Activated T-helper 2 cell treated with anti-CD3 and anti-CD28 coated beads, Interferon-gamma antibody, Interleukin-2, Interleukin-4, amounts not matched to agents 10 μg/mL and 5 μg/mL and 100 μg/mL, durations not matched to agents 14 hours and 24 hours and 36 hours (primary cell): ENCODE measurements at places on chromosomes 6 and 20. TPM values are rescaled to one million over a fixed set of nuclear protein-coding genes. Genes with fewer than 3 reads are reported as not detected.

The EYA4 gene
- total RNA-seq: not detected in 2 replicates

DNA sequence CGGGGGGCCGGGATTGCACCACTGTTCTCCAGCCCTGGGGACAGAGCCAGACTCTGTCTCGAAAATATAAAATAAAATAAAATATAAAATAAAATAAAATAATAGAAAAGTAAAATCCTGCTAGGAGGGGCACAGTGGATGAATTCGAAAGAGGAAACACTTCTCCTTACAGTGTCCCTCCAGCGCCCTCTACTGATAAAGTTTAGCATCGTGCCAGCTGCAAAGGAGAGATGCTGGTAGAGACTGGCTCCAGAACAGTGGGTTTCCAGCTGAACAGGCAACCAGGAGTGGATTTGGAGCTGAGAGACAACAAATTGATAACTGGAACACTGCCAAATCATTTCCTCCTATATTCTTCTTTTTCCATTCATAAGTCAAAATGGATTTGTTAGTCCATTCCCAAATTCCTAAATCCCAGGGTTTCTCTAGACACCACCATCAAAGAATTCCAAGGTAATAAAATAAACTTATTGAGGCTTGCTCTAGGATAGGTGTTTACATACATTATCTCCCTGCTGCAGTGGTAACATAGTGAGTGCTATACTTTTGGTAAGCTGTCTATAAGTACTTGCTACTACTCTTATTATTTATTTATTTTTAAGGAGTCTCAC lies 31.7 kb upstream of the TBPL1 start:
- H3K27ac ChIP-seq: no peak overlapping the region
- no peak overlapping the region for H3K4me3 ChIP-seq
- peaks cover 3% of the 10 kb centered on the region for H3K4me1 ChIP-seq

The SLC35D3 gene
- not detected in 2 replicates for total RNA-seq

GRCh38 chr20:50366270-50367103 lies 143.7 kb upstream of the PTPN1 start:
- H3K36me3 ChIP-seq: no peaks in the 10 kb centered on the region
- peak; percentile 44 for DNase-seq
- H3K4me3 ChIP-seq: no peak overlapping the region
- H3K4me1 ChIP-seq: peaks cover 11% of the 10 kb centered on the region

DNA sequence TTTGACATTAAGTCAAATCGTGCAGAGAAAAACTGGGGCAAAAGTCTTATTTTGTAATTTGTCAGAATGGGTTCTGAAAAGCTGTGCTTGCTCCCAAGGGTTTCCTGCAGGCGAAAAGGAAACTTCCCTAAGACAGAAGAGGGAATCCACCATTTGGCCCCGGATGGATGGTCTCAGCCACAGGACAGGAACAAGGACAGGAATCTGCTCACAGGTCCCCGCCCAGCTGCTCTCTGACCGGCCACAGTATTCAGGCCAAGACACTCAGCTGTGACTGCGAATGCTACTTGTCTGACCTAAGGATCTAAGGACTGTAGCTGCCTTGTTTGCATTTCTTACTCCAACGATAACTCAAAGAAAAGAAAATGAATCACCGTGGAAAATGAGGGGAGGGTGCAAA lies 197.0 kb downstream of the BMP7 start:
- H3K36me3 ChIP-seq: no peaks in the 10 kb centered on the region
- no peak overlapping the region for H3K4me3 ChIP-seq
- DNase-seq: no peak
- no peaks in the 10 kb centered on the region for H3K4me1 ChIP-seq
- H3K27ac ChIP-seq: no peak overlapping the region

The MYH7B gene
- total RNA-seq: 0.30 and 0.34 TPM in 2 replicates

The MLN gene
- total RNA-seq: not detected in 2 replicates

The SLC22A16 gene
- total RNA-seq: not detected in 2 replicates

DNA sequence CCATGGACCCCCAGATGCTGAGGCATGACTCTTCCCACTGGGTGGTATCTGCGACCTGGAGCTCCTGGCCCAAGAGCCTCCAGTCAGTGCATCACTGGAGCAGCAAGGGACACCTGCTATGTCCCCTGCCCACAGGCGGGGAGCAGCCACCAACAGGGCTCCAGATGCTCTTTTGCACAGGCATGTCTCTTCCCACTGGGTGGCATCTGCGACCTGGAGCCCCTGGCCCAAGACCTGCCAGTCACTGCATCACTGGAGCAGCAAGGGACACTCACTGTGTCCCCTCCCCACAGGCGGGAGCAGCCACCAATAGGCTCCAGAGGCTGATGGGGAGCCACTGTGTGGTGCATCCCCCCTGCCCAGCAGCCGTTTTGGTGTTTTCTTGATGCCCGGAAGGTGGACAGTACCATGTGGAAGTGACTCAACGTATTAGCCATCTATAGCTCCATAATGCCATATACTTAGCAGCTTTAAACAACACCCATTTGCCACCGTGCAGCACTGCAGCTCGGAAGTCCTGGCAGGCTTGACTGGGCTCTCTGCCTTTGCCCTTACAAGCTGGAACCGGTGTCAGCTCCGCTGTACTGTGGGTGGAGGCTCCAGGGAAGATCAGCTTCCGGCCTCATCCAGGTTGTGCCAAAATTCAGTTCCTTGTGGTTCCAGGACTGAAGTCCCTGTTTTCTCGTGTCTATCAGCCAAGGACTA lies 124.9 kb upstream of the CST7 start:
- no peaks in the 10 kb centered on the region for H3K36me3 ChIP-seq
- DNase-seq: no peak
- no peaks in the 10 kb centered on the region for H3K27me3 ChIP-seq

DNA sequence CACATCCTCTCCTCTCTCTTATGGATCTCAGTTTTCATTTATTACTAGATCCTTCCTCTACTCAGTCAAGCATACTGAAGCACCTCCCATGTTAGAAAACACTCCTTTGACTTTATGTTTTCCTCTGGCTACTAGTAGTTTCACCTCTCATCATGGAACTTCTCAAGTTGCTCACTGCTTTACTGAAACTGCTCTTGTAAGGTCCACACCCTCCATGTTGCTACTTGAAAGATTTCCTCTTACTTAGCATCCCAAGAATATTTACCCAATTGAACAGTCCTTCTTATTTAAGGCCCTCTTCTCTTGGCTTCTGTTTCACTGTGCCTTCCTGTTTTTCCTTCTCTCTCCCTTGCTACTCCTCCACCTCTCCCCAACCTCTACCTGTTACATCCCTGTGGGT lies 230.3 kb downstream of the TBC1D7 start:
- no peaks in the 10 kb centered on the region for H3K36me3 ChIP-seq
- H3K27me3 ChIP-seq: peaks cover 4% of the 10 kb centered on the region
- H3K4me3 ChIP-seq: no peak overlapping the region

DNA sequence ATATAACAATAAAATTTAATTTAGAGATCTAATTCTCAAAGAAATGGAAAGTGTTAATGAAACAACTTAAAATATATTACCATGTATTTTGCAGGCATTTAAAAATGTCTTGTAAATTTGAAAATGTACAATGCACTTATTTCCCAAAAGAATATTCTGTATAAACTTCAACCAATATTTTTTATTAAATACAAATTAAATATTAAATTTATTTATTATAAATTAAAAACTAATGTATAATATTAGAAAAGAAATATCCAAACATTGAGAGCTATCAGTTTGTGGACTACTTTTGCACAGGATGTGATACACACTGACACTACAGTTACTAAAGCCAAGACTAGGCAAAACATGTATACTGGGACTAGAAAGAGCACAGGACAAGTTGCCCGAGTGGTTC lies 707.0 kb upstream of the NRSN1 start:
- no peaks in the 10 kb centered on the region for H3K4me1 ChIP-seq
- H3K4me3 ChIP-seq: no peak overlapping the region
- H3K27me3 ChIP-seq: no peaks in the 10 kb centered on the region
- H3K27ac ChIP-seq: no peak overlapping the region
- H3K36me3 ChIP-seq: no peaks in the 10 kb centered on the region

The PDRG1 gene
- 15.5 and 16.4 TPM in 2 replicates for total RNA-seq

The TCF21 gene
- not detected in 2 replicates for total RNA-seq

DNA sequence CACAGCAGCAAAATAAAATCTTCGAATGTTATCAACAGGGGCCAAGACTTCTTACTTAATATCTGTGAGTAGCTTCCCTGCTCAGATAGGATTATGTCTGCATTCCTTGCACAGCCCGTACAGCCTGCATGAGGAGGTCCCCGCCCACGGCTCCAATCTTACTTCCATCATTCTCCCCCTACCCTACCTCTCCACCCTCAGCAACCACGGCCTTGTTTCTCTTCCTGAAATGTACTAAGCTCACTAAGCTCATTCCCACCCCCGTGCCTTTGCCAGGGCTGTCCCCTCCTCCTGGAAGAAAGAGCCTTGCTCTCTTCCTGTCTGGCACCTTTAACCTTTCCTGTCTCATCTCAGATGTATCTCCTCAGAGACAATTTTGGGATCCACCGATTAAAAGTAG lies 120.4 kb downstream of the BCAS1 start:
- DNase-seq: no peak
- H3K27ac ChIP-seq: no peak overlapping the region
- H3K4me3 ChIP-seq: no peak overlapping the region
- H3K27me3 ChIP-seq: no peaks in the 10 kb centered on the region

The RHAG gene
- not detected in 2 replicates for total RNA-seq

The TRIM40 gene
- not detected in 2 replicates for total RNA-seq
